ENCODE measurements at places on chromosomes 7 and 10.

- peak; percentile 67 for DNase-seq
Measured at GRCh38 chr10:112875476-112876267, 74.4 kb upstream of the TCF7L2 start.

- no peak for DNase-seq
Measured at GRCh38 chr10:33249659-33250345, 84.7 kb downstream of the NRP1 start.

GRCh38 chr7:93765475-93765874 lies 125.1 kb downstream of the TFPI2 start:
- DNase-seq: no peak

DNA sequence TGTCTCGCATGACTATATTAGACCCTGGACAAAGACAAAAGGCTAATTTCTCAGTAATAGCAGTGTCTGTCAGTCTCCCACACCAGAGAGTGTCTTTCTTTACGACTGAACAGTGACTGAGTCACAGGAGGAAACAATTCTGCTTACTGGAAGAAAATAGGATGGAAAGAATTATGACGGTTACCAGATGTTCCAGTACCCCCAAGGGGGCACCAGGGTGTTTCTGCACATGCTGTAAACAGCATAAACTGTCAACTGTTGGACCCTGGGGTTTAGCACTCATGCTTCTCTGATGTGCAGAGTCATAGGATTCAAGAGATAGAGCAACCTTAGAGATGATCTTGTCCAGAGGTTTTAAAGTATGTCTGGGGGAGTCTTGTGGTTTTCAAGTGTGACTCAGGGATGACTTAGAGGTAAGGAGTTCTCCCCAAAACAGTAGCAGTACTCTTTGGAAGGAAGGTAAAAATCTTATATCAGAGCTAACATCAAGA lies 291.7 kb downstream of the THSD7A start:
- peak; percentile 39 for DNase-seq

DNA sequence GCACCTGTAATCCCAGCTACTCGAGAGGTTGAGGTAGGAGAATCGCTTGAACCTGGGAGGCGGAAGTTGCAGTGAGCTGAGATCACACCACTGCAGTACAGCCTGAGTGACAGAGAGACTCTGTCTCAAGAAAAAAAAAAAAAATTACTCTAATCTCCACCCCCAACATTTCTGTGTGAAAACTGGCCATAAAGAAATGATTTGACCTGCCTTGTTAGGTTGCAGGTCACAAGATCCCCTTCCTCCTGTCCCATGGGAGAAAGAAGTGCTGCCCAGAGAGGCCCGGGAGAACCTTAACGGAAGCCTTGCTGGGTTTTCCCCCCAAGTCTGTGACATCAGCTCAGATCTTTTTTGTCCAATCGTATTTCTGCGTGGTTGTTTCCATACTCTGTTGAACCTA lies 8.7 kb upstream of the CALHM1 start:
- DNase-seq: no peak

- DNase-seq: peak; percentile 29
Measured at GRCh38 chr10:60230892-60231291, 158.8 kb downstream of the ANK3 start.

GRCh38 chr7:98284335-98285036 lies 3.0 kb downstream of the BRI3 start:
- peak; percentile 93 for DNase-seq

- peak; percentile 76 for DNase-seq
Measured at GRCh38 chr10:60277656-60278055, 112.0 kb downstream of the ANK3 start.

GRCh38 chr10:131852176-131852822 lies 48.5 kb upstream of the PPP2R2D start:
- no peak for DNase-seq

- DNase-seq: no peak
Measured at GRCh38 chr7:26376175-26376917, 84.7 kb downstream of the SNX10 start.

GRCh38 chr7:33191340-33191739 lies 62.0 kb downstream of the BBS9 start:
- DNase-seq: no peak

DNA sequence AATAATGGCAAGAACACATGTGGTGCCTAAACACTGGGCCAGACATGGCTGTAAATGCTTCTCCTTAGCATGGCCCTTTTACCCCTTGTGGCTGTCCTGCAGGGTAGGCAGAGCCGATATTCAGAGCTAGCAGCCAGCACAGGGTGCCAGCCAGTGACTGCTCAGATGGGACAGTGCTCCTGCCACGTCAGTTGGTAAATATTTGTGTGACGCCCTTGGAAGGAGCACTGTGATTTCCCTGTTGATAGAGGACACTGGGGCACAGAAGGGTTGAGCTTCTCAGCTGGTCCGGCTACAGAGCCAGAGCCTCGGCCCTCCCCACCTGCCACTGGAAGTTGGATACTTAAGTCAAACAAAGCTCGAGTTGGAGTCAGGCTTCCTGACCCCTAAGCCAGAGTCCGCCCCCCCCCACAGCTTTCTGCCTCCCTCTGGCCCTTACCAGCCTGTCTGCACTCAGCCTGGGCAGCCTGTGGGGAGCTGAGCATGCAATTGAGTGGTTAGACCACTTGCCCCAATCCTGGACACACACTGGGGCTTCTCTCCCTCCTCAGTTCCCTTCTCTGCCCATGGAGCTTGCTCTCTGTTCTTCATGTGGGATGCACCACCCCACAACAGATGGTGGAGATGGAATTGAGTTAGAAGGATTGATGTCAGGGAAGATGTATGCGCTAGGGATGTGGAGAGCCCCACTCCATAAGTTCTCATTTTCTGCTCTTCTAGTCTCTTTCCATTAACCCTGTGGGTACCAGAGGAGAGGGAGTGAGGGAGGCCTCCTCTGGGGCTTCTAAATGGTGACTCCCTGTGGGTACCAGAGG lies 350.8 kb downstream of the PLXNA4 start:
- DNase-seq: no peak

- DNase-seq: no peak
Measured at GRCh38 chr7:7746458-7746857, 28.1 kb upstream of the RPA3 start.

DNA sequence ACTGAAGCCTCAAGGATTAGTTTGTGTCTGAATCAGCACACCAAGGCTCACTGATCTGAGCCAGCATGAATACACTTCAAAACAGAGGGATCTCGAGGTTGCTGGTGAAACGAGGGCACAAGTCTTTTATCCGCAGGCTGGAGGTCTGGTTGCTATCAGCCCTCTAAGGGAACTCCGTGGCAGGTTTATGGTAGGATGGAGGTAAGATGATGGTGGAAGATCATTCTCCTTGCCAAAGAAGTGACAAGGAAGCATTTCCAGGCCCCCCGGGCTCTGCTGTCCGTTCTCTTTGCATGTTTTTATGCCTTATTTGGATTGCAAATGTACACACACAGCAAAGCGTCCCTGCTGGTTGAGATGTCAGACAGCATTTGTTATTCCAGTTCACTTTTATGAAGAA lies 268.3 kb downstream of the ARHGAP12 start:
- DNase-seq: no peak

- DNase-seq: peak; percentile 95
Measured at GRCh38 chr10:125661941-125662515, 20.9 kb downstream of the TEX36 start.

GRCh38 chr7:136853654-136854053 lies 14.8 kb upstream of the CHRM2 start:
- no peak for DNase-seq

GRCh38 chr7:73894733-73895551 lies 34.0 kb downstream of the TMEM270 start:
- peak; percentile 100 for DNase-seq
